ENCODE measurements at places on chromosomes 1 and 21.

GRCh38 chr1:211099393-211099792, 34.6 kb downstream of the KCNH1 start:
- no peak for DNase-seq

- peak; percentile 45 for DNase-seq
Measured at GRCh38 chr21:41367301-41367944, 5.6 kb downstream of the MX2 start.

GRCh38 chr1:110394493-110394820, 3.6 kb upstream of the SLC16A4 start:
- no peak for DNase-seq

DNA sequence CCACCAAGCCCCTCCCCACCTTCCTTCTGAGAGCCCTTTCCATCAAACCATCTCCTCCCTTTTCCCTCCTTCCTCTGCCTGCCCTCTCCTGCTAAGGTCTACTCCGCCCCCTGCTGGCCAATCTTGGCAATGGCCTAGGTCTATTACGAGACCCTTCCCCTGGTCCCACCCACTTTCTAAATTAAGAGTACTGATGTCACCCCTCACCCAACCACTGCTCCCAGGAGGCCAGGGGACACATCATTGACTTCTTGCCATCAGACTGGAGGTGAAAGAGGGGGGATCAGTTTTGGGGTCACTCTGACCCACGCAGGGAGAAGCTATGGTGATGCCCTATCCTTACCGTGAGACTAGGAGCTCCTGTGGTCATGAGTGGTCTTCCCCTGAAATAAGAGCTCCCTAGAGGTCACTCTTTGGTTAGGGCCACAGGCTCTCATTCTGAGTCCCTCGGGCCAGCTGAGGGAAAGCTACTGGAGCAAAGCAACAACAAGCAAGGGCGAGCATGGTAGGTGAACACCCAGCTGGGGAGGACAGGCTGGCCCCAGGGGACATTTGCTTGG, 34.6 kb upstream of the S100A7 start:
- DNase-seq: peak; percentile 83

DNA sequence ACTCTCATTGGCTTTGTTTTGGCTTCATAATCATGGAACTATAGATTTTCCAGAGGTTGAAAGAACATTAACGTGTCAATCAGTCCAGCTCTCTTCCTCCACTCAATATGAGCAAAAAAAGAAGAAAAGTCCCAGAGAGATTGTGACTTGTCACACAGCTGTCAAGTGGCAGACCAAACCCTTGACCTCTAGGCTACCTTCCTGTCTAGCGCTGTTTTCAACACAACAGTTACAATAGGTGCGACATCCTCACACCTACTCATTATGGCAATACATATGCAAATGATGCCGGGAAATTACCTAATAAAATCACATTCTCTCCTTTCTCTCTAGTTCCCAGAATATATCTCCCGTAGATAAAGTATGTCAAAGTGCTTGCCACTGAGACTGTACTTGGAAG, 1.1 kb downstream of the WARS2 start:
- no peak for DNase-seq

DNA sequence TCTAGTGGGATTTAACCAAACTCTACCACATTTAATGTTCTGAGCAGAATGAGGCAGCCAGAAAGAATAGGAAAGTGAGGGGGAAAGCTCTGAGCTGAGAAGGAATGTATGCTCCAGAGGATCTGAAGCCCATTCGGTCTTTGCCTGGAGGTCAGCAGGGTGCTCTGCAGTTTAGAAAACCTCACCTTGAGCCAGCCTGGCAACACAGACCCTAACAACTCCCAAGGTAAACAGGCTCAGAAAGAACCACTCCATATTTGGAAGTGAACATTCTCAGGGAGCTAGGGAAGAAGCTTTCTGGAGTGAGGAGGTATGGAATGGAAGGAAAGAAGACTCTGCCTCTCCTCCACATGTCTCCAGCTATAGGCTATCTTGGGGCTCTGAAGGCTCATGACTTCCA, 398.8 kb downstream of the SEC16B start:
- no peak for DNase-seq

GRCh38 chr1:77986810-77987209, 7.9 kb upstream of the FUBP1 start:
- no peak for DNase-seq

Measured in left forelimb (tissue), 1 donor.